ENCODE measurements at places on chromosomes 5 and 9.

- DNase-seq, result no peak
Observed at GRCh38 chr5:120419127-120419526, 45.0 kb upstream of the PRR16 start.

- no peak for DNase-seq
Observed at GRCh38 chr5:26060212-26060611, 978.2 kb downstream of the CDH9 start.

- no peak for DNase-seq
Observed at GRCh38 chr9:105308461-105309341, 64.2 kb downstream of the SLC44A1 start.

GRCh38 chr5:66553916-66554575 is 42.1 kb upstream of the MAST4 start:
- no peak for DNase-seq

GRCh38 chr9:111965566-111966019 is 69.0 kb downstream of the UGCG start:
- no peak for DNase-seq

DNA sequence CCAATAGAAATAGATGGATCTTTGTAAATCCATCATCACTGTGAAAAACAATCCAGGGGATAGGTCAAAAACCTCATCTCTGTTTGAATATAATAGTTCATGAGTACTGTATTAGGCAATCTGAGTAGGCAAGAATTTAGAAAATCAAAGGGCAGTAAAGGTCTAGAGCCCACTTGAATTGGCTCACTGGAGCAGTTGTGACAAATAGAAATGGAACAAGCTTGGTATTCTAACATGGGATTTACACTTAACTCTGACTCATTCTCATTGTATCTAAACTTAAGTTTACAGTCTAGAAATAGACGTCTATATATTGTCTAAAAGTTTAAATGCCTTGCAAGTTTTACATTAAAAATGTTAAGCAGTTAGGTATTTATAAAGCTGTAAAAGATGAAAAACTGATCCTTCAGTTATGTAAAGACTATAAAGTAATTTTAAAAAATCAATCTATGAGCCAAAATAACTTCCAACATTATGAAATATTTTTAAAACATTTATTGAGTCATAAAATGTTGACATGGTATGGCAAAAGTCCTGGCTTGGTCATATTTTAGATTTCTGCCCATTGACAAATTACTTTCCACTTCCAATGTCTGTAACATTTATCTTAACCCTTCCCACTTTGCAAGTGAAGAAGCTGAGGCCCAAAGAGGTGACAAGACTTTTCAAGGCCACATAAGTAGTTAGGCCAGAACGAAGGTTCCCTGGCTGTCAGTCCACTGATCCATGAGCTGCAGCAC is 203.7 kb upstream of the NREP start:
- no peak for DNase-seq

Data from right lobe of liver (tissue), 6 donors.